ENCODE measurements at places on chromosomes 1 and 21.

GRCh38 chr1:44405798-44406736, 1.0 kb downstream of the RNF220 start:
- peak; percentile 50 for DNase-seq
- H3K27ac ChIP-seq: peak overlapping the region; percentile 37
- H3K4me1 ChIP-seq: peaks cover 37% of the 10 kb centered on the region
- H3K36me3 ChIP-seq: no peaks in the 10 kb centered on the region

DNA sequence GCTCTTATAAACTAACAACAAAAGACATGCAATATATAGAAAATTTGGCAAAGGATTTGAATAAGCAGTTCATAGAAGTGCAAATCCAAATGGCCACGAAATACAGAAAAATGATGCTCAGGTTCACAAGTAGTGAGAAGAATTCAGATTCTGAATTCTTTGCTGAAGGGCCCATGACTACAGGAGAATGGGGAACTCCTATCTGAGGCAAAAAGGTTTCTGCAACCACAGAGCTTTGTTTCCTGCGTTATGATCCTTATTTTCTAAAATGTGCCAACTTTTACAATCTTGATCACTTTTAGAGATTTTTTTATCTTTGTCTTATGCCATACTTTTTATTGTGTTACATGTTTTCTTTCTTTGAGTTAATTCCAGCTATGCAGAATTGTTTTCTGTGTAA, 91.3 kb downstream of the ITSN1 start:
- H3K4me1 ChIP-seq: no peaks in the 10 kb centered on the region
- no peaks in the 10 kb centered on the region for H3K36me3 ChIP-seq
- DNase-seq: no peak

DNA sequence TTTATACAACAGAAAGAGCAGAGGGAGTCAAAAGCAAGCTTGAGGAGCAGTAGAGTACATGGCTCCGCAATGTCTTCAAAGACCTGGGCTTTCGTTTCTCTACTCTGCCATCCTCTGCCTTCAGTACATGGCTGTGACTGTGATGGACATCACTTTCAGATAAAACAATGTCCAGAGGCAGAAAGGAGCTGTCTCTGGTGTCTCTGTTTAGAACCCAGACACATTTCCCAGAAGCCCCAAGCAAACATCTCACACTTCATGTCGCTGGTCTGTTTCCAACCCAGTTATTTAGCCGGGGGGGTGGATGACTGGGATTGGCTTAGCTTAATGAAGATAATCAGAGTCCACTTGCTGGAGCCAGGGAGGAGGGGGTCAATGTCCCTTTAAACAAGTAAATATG, 25.6 kb downstream of the SGIP1 start:
- no peak overlapping the region for H3K4me3 ChIP-seq
- H3K27me3 ChIP-seq: peaks cover 14% of the 10 kb centered on the region
- no peaks in the 10 kb centered on the region for H3K36me3 ChIP-seq
- no peaks in the 10 kb centered on the region for H3K4me1 ChIP-seq

DNA sequence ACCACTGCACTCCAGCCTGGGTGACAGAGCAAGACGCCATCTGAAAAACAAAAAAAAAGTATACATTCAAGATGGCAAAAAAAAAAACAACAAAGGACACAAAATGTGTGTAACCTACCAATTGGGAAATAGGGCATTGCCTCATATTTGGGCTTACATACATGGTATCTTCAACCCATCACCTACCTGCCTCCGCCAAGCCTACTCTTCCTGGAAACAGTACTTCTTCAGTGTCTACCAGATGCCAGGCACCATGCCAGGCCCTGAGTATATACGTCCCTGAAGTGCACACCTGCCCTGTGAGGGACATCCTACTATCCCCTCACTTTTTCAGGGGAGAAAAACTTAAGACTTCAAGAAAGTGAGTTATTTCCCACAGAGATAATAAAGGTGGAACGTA, 160.2 kb downstream of the TOMM20 start:
- peaks cover 4% of the 10 kb centered on the region for H3K36me3 ChIP-seq
- H3K4me3 ChIP-seq: no peak overlapping the region
- H3K27ac ChIP-seq: no peak overlapping the region
- DNase-seq: no peak
- peaks cover 60% of the 10 kb centered on the region for H3K4me1 ChIP-seq
- no peaks in the 10 kb centered on the region for H3K27me3 ChIP-seq

All from activated naive CD4-positive, alpha-beta T cell treated with anti-CD3 and anti-CD28 coated beads, Interleukin-2, amount 10 ng/mL, durations not matched to agents 7 days and 5 days (primary cell).